ENCODE measurements at places on chromosomes 13 and 19. TPM values are rescaled to one million over a fixed set of nuclear protein-coding genes. Genes with fewer than 3 reads are reported as not detected.

DNA sequence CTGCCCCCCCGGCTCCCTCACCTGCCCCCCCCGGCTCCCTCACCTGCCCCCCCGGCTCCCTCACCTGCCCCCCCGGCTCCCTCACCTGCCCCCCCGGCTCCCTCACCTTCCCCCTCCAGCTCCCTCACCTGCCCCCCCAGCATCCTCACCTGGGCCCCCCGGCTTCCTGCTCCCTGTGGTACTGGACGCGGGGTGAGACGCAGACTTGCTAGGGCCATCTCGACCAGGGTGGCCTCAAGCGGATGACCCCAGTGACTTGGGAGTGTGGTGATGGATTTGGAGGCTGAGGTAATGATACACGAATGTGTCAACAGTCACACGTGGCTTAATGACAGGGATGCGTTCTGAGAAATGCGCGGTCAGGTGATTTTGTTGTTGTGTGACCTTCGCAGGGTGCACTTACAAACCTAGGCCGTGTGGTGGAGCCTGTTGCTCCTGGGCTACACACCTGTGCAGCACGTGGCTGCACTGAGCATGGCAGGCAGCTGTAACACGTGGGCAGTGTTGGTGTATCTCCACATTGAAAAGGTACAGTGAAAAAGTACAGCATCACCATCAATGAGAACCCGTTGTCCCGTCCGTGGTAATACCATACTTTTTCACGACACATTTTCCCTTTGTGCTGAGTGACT, 197.8 kb downstream of the TEX29 start:
- DNase-seq = no peak

- DNase-seq = peak; percentile 79
These were observed 7.2 kb downstream of the MED29 start for GRCh38 chr19:39398297-39398864.

GRCh38 chr19:55353356-55353802, 1.1 kb downstream of the COX6B2 start:
- DNase-seq = no peak

GRCh38 chr19:21698215-21698614, 69.2 kb downstream of the ZNF100 start:
- peak; percentile 42 for DNase-seq

WASF3 gene
- total RNA-seq = 6.2 TPM

PEAK3 gene
- not detected for total RNA-seq

DNA sequence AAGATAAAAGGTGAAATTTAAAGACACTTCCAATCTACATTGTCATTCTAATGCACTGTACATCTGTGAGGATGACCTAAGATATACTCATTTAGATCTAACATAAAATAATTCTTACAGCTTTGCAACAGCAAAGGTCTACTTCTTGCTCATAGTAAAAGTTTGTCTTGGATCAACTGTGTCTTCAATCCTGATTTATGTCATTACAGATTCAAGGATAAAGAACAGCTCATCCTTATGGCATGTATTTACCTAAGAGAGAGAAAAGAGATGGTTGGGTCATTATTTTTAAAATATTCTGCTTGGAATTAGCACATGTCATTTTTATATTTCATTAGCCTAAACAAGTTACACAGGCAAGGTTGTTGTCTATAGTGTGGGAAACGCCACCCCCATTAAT, 2193.1 kb downstream of the PCDH9 start:
- no peak for DNase-seq

ARRDC5 gene
- 0.04 TPM for total RNA-seq

C13orf42 gene
- 0.09 TPM for total RNA-seq

OXGR1 gene
- total RNA-seq = 0.75 TPM

CBY2 gene
- not detected for total RNA-seq

DNA sequence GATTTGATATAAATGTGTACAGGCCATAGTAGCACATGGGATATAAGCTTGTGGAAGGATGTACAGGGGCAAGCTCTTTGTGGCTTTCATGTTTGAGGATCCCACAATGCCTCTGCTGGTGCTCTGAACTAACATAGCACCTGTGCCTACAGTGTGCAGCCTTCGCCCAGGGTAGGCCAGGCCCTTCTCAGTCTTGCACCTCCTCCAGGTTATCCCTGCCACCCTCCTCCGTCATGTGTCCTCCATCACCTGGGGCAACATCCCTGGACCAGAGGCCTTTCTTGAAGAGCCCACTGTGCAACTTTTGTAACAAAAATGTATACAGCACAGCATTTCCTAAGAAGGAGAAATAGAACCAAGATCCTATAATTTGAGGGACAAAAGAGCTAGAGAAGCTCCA, 306.8 kb downstream of the IRS2 start:
- DNase-seq = no peak

PLK5 gene
- total RNA-seq = 0.13 TPM

LRG1 gene
- total RNA-seq = 0.18 TPM

DNA sequence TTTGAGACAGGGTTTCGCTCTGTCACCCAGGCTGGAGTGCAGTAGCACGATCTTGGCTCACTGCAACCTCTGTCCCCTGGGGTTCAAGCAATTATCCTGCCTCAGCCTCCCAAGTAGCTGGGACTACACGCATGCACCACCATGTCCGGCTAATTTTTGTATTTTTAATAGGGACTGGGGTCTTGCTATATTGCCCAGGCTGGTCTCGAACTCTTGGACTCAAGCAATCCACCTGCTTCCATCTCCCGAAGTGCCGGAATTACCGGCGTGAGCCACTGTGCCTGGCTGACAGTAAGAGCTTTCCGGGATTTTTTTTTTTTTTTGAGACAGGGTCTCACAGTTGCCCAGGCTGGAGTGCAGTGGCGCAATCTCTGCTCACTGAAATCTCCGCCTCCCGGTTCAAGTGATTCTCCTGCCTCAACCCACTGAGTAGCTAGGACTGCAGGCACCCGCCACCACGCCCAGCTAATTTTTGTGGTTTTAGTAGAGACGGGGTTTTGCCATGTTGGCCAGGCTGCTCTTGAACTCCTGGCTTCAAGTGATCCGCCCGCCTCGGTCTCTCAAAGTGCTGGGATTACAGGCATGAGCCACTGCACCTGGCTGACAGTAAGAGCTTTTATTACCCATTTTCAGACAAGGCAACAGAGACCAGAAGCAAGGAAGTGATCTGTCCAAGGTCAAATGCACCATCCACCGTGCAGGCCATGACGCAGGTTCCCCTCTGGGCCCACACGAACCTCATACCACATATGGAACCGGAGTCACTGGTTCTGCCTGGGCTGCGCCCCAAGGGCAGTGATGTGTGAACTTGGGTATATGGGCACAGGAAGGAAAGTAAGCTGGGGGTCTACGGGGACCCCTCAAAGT, 21.0 kb downstream of the RFX1 start:
- no peak for DNase-seq

SULT2A1 gene
- total RNA-seq = not detected

GRCh38 chr19:31880283-31880682, 465.1 kb upstream of the ZNF507 start:
- DNase-seq = no peak

SLC7A10 gene
- 4.7 TPM for total RNA-seq

LGI4 gene
- total RNA-seq = 8.6 TPM

- no peak for DNase-seq
These were observed 15.0 kb downstream of the ARHGEF7 start for GRCh38 chr13:111130116-111130508.

GRCh38 chr13:51148952-51149573, 38.0 kb upstream of the C13orf42 start:
- DNase-seq = peak; percentile 88

GRCh38 chr19:17981611-17982010, 14.7 kb downstream of the KCNN1 start:
- DNase-seq = no peak

APC2 gene
- 0.40 TPM for total RNA-seq

- no peak for DNase-seq
These were observed 13.4 kb upstream of the WDR18 start for GRCh38 chr19:970695-971094.

CERS1 gene
- total RNA-seq = 15.3 TPM

DNA sequence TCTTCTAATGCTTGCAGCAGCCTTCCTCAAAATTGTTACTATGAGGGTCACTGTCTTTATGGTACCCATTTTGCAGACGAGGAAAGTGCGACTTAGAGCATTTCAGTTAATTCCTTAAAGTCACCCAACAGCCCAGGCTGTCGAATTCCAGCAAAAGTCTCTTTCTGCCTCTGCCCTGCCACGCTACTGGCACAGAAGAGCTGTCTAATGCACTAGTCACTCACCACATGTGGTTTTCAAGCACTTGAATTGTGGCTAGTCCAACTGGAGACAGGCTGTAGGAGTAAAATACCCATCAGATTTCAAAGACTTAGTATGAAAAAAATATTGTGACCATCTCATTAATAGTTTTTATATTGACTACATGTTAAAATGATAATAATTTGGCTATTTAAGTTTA, 1.7 kb downstream of the FPR1 start:
- no peak for DNase-seq

GRCh38 chr19:13260883-13261653, 110.9 kb downstream of the IER2 start:
- no peak for DNase-seq

DNA sequence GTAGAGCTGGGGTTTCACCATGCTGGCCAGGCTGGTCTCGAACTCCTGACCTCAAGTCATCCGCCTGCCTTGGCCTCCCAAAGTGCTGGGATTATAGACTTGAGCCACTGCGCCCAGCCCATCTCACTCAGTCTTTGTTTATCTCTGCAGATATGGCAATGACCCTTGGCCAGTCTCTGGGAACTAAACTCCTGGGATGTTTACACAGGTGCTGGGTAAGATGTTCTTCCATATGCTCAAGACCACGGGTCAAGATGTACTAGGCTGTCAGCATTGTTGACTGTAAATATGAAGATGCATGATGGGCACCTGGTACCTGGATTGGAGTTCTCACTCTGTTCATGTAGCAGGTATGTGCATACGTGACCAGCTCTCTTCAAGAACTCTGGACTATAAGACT, 35.8 kb downstream of the ZNF473 start:
- no peak for DNase-seq

- peak; percentile 66 for DNase-seq
These were observed 19.3 kb downstream of the GNA15 start for GRCh38 chr19:3154957-3155736.

DNA sequence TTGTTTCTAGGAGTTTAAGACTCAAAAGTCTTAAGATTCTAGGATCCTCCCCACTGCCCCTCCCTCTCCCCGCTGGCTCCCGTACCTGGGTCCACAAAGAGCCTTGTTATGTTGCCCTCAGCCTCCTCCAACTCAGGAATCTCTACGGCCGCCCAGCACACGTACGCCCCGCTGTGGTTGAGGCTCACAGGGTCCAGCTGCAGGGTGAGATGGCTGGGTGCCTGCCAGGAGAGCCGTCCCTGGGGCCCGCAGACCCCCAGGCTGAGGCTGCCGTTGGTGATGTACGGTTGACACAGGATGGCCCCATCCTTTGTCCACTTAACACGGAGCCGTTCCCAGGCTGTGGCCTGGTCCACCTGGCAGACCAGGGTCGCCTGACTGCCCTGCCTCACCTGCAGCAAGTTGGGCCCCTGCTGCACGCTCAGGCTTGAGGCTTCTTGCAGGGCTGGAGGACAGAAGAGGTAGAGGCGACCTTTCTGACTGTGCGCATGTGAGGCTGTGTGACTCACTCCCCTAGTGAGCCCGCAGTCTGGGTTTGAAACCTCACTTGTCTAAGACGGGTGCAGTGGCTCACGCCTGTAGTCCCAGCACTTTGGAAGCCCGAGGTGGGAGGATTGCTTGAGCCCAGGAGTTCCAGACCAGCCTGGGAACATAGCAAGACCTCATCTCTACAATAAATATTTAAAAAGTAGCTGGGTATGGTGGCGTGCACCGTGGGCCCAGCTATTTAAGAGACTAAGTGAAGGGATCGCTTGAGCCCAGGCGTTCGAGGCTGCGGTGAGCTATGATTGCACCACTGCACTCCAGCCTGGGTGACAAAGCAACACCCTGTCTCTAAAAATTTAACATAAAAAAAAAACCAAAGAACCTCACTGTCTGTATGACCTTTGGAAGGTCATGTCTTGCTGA, 4.0 kb downstream of the TMIGD2 start:
- no peak for DNase-seq

SRRM5 gene
- 0.18 TPM for total RNA-seq

- DNase-seq = no peak
These were observed 81.4 kb upstream of the UQCRFS1 start for GRCh38 chr19:29294343-29294811.

GRCh38 chr19:39052243-39052746, 19.9 kb upstream of the FBXO27 start:
- peak; percentile 22 for DNase-seq

GRCh38 chr13:99656092-99656745, 154.9 kb downstream of the TM9SF2 start:
- peak; percentile 80 for DNase-seq

GRCh38 chr19:13621413-13621812, 115.1 kb upstream of the CACNA1A start:
- DNase-seq = no peak

- DNase-seq = no peak
These were observed 6.9 kb upstream of the AP1M2 start for GRCh38 chr19:10593820-10594637.

DNA sequence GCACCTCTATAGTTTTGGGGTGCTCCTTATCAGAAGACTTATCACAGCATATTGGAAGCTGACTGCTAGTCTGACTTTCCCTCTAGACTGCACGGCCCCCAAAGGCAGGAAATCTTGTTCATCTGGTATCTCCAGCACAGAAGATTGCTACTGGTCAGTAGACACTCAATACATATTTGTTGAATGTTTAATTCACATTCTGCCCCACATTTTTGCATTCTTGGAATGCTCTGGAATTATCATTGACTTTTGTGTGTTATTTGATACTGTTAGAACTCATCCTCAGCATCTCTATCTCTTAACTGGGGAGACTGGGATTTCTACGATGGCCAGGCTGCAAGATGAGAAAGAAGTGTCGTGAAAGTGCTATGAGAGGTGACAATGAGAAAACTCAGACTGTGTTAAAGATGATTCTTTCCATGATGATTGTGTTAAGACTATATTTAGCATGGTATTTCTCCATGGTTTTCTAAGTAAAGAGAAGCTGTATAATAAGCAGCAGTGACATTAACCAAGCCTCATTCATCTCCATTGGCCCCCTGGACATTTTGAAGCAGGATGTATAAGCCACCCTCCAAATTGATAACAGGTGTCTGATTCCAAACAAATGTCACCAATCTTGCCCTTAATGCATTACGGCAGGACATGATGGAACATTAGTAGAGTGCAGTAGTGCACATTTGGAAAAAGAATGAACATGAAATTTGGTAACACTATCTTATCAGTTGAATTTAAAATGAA, 440.9 kb downstream of the RFC3 start:
- no peak for DNase-seq

Measured in muscle of leg (tissue), 16 donors.